Endothelial cell (in vitro differentiated cells): ENCODE measurements at places on chromosomes 12 and 14. TPM values are rescaled to one million over a fixed set of nuclear protein-coding genes. Genes with fewer than 3 reads are reported as not detected.

- DNase-seq = no peak
Observed at GRCh38 chr14:94278731-94279130, 14.3 kb downstream of the SERPINA10 start.

GRCh38 chr12:38282886-38283285 lies 33.7 kb upstream of the ALG10B start:
- DNase-seq = no peak

- DNase-seq = peak; percentile 17
Observed at GRCh38 chr12:65123435-65124063, 2.4 kb upstream of the WIF1 start.

Gene GPRC5A
- total RNA-seq = 3.4 TPM

Gene COX8C
- total RNA-seq = not detected

DNA sequence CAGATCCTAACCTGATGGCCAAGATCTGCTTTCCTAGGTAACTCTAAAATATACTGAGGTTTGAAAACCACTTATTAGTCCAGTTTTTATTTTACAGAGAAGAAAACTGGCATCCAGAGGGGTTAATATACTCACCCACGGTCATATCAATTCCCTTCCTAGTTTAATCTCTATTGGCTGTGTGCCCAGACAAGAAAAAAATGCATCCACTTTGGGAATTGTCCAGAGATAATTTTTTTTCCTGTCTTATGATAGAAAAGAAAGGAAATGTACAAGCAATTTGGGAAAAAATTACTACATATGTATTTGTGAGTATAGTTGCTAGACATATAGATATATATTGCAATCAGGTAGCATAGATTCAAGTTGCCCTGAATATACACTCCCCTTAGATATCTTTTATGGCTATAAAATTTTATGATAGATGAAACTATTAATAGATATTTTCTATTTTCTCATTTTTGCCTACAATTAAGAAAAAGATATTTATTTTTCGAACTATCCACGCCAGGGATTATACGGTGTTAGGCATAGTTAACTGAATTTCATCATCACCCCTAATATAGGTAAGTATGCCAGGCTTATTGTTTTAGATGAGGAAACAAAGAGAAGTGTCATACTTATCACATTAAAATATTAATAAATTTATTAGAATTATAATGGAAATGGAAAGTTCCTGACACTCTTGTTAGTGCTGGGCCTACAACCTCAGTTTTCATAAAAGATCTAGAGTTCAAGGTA lies 100.5 kb upstream of the SLC38A2 start:
- no peak for DNase-seq

GRCh38 chr12:118098401-118098800 lies 5.4 kb downstream of the VSIG10 start:
- no peak for DNase-seq

DNA sequence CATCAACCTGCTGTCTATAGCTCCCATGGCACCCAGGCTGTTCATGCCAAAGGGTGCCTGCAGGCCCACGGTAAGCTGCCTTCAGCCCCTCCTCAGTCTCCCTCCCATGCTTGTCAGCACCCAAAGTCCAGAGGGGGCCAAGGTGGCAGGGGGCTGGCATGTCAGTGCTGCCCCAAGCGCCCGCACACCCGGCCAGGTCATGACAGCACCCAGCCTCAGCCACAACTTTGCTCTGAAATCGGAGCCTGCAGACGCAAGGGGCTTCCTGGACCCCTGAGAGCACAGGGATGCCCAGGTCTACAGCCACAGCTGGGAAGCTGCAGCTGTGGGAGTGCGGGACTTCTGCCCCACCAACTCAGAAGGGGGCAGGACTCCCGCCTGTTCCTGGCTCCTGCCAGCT lies 28.5 kb upstream of the PAPLN start:
- no peak for DNase-seq

DNA sequence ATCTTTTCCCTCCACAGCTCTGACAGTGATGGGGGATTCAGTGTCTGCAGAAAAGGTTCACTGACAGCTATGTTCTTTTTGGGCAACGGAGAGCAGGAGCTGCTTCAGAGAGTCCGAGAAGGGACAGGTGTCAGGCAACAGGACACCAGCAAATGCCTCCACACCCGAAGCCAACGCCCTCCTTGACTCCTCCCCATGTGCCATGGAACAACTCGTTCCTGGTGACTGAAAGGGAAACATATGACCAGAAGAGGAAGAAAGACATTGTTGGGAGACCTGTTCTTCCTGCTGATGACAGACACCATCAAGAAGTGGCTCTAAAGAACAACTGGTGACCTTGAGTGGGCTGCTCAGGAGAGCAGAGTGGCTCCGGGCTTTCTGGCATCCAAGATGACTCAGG lies 172.3 kb upstream of the NOS1 start:
- DNase-seq = no peak

DNA sequence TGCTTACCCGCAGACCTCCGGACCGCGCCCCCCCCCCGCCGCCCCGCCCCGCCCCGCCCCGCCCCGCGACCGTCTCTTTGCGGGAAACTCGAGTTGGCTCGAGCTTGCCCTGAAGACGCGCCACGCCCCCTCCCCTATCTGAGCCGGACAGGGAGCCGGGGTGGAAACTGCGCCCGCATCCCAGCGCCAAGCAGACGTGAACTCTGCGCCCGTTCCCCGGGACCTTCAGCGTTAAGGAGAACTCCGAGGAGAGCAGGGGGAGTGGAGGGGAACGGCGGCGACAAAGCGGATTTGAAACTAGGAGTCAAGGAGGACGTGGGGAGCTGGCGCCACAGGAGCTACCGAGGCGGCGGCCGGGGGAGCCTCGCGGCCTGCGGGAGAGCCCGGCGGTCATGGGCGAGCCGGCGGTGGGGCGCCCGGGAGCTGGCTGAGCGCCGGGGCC lies at the start of gene KCNK13:
TSS of gene KCNK13 (plus strand) at position 310 of the 442 bp plus-strand sequence. CDS start 212 bp downstream, outside the sequence.
- peak; percentile 12 for DNase-seq

Gene PDE3A
- 0.97 TPM for total RNA-seq

DNA sequence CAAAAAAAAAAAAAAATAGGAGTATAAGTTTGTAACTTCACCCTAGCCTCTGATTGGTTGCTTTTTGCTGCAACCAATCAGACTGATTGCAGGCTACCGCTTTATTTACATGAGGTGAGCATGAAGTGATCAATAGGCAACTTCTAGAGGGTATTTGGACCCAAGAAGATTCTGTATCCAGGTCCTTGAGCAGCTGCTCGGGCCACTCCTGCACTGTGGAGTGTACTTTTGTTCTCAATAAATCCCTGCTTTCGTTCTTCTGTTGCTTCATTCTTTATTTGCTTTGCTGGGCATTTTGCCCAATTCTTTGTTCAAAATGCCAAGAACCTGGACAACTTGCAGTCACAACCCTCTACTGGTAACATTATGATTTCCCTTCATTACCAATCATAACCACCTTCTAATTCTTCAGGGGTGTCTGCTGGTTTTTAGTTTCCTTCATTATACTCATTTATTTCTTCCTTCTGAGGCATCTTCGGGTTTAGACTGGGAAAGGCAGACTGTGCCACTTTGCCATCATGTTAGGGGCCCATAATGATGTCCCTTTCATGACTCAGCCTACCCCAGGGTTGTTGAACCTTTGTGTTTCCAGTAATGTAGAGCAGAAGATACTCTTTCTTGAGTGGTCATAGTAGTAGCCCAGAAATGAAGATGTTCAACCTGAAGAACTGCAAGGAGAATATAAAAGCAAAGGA lies 43.4 kb upstream of the LIMA1 start:
- no peak for DNase-seq

Gene CABP1
- not detected for total RNA-seq
